ENCODE measurements at places on chromosomes 2 and 18.
A peak's percentile ranks its signal among the peaks of the same experiment; 100 is the strongest.

DNA sequence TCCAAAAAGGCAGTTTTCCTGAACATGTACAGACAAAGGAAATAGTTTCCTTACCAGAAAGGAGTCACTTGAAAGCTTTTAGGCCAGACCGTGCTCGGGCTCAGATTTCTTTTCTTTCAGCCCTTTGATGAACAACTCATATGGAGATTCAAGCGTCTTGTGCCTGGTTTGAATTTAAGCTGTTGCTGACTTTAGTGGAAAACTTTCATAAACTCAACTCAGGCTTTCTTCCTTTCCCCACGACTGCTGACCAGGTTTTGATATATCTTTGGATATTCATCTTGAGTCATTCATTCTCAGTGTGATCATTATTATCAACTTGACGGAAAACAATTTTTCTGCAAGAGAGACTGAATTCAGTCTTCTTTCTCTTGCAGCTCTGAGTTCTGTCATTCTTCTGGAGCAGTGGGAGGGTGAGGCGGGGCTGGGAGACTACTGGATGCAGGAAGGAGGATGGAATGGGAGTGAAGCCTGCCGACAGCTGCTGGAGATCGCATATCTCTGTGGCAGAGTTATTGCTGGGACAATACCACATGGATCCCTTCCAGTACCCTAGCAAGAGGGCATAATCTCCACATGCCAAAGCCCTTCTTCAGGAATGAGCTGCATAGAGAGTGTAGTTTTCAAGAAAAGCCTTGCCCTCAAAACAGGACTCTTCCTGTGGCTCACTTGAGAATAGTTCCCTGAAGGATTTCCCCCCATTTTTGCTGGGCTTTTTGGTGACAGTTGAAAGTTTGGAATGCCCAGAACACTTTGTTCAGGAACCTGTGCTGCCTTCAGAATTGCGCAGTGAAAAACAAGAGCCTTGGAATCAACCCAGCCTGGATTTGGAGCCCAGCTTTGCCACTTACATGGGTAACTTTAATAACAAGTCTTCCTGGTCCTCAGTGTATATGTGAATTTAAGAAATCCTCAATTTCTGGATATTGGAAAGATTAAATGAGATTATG, 364.4 kb downstream of the ZNF521 start:
- no peak for DNase-seq

DNA sequence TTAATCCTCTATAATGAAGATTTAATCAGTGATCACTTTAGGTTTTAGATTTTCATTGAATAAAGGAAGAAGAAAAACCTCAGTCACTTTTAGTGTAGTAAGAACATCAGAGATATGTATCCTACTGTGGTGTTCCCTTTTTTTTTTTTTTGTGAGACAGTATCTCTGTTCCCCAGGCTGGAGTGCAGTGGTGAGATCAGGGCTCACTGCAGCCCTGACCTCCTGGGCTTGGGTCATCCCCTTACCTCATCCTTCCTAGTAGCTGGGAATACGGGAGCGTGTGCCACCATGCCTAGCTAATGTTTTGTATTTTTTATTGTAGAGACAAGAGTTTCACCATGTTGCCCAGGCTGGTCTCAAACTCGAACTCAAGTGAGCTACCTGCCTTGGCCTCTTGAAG, 5.1 kb downstream of the SLC39A10 start:
- DNase-seq: no peak

- no peak for DNase-seq
Measured at GRCh38 chr2:38960609-38961320, 71.1 kb downstream of the ARHGEF33 start.

DNA sequence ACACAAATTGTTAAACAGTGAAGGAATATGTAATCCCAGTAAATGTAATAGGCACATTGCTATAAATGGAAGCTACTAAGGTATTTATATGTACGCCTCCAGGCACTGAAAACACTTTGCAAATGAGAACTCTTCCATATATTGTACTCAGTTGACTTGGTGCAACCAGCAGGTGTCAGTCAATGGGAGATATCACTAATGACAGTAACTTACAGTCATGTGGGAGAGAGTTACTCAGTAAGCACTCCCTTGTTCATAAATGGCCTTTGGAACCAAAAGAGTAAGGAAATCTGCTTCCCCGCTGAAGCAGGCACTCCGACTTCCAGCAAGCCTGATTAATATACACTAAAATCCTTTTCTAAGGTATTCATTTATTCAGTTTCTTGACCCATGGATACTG, 5.9 kb downstream of the MDH1 start:
- DNase-seq: no peak

- DNase-seq: no peak
Measured at GRCh38 chr2:20676353-20677215, 9.6 kb downstream of the GDF7 start.

DNA sequence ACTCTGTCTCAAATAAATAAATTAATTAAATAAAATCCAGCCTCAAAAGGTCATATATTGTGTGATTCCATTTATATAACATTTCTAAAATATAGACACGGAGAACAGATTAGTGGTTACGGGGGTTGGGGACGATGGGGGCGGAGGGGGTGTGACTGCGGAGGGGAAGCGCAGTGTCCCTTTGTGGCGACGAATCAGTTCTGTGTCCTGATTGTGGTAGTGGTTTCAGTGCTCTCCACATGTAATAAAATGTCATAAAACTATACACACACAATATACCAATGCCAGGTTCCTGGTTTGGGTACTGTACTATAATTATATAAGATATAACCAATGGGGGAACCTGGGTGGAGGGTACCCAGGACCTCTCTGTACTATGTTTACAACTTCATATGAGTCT, 186.4 kb downstream of the ANAPC1 start:
- DNase-seq: no peak

- peak; percentile 27 for DNase-seq
Measured at GRCh38 chr2:44708661-44709000, 232.9 kb upstream of the SIX3 start.

DNA sequence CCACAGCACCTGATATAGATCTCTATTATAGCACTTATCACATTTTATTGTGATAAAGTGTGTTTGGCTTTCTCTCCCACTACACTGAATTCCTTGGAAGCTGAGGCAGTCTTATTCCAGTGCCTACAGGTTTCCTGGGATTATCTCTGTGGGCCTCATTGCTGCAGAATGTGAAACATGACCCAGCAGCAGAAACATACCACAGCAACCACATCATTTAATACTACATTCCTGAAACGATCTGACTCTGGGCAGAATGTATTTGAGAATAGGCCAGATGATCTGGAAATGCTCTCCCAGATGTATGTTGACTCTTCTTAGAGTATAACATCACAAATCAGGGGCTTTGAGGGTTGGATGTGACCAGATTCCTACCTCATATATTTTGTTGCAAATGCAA, 323.5 kb upstream of the TANK start:
- peak; percentile 67 for DNase-seq

- no peak for DNase-seq
Measured at GRCh38 chr2:72138011-72138881, 9.4 kb downstream of the CYP26B1 start.

DNA sequence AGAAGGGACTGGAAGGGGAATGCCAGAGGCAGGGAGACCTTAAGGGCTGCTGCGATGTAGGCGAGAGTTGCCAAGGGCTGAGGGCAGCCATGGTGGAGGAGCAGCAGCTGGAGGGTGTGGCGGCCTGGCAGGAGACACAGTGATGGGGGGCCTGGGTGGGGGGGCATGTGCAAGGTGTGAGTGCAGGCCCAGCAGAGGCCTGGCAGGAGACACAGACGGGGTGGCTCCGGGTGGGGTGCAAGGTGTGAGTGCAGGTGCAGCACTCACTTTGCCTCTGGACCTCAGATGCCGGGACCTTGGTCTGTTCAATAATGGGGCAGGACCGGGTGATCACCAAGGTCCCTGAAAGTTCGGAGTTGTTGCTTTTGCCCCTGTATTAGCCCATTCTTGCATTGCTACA, 76.2 kb upstream of the ODC1 start:
- DNase-seq: no peak

GRCh38 chr2:241110089-241110606, 8.1 kb upstream of the MTERF4 start:
- no peak for DNase-seq

DNA sequence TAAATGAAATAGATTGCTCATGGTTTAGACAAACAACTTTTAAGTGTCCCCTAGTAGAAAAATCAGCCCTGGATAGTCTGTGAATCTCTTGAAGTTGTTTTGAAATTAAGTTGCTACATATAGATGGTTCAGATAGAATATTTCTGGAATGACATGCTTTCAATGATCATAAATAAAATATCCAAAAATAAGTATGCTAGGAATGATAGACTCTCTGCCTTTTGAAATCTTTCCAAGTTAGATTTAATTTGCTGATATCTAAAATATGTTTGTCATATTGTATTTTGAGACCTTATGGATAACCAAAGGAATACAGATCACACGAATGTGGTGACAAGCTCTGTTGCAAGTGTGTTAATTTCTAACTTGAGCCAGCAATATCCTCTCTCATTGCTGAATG, 488.7 kb downstream of the THSD7B start:
- DNase-seq: no peak

- DNase-seq: no peak
Measured at GRCh38 chr2:226674123-226674522, 125.5 kb downstream of the IRS1 start.

DNA sequence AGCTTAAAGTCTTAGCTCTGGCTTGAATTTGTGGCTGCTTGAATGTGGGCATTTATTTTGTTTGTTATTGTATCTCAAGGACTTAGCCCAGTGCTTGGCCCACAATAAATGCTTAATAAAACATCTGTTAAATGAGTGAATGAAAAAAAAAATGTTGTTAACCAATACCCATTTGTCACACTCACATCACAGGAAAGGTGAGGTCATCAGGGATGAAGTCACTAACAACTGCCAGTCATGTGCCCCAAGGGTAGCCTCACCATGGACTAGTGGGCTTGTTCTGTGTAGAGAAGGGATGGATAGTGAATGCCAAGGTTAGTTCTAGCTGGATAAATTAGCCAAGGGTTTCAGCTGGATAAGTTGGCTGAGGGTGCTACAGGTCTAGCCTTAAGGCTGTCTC, 3.0 kb downstream of the NRBP1 start:
- DNase-seq: no peak
